Endothelial cell (in vitro differentiated cells): ENCODE measurements at places on chromosomes 5 and 9. TPM values are rescaled to one million over a fixed set of nuclear protein-coding genes. Genes with fewer than 3 reads are reported as not detected.

- DNase-seq = peak; percentile 34
- H3K27me3 ChIP-seq = peaks cover 8% of the 10 kb centered on the region
- peaks cover 7% of the 10 kb centered on the region for H3K4me1 ChIP-seq
- H3K27ac ChIP-seq = no peak overlapping the region
- peaks cover 5% of the 10 kb centered on the region for H3K36me3 ChIP-seq
Measured at GRCh38 chr5:115549154-115549553, 4.6 kb upstream of the FEM1C start.

- H3K27ac ChIP-seq = no peak overlapping the region
- DNase-seq = no peak
- H3K36me3 ChIP-seq = no peaks in the 10 kb centered on the region
- no peak overlapping the region for H3K4me3 ChIP-seq
Measured at GRCh38 chr9:91995000-91995655, 45.1 kb upstream of the ROR2 start.

The CDX1 gene
- 0.59 TPM for total RNA-seq

GRCh38 chr5:174827558-174827957, 103.2 kb downstream of the MSX2 start:
- H3K4me1 ChIP-seq = no peaks in the 10 kb centered on the region
- H3K27me3 ChIP-seq = peaks cover 6% of the 10 kb centered on the region
- no peak for DNase-seq
- no peaks in the 10 kb centered on the region for H3K36me3 ChIP-seq
- H3K27ac ChIP-seq = no peak overlapping the region

DNA sequence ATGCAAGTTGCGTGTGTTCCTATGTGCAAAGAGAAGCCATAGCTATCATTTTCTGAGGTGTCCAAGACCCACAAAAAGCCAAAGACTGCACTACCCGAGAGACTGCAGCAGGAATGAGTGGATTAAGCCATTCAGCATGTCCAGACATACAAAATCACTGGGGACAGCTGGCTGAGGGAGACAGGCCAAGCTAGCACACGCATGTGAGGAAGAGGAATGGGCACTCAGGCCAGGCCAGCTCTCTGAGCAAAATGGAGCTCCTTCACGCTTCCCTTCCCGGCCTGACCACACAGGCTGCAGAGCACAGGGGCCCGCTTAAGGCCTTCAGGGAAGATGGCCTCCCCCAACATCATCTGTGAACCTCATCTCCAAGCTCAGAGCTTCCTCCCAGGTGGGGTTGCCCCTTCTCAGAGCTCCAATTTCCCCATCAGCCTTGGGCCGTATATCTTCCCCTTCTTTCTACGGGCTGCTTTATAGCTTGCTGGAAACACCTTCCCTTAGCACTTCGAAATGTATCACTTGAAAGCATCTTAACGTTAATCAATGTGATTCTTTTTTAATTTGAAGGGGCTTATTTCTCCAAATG, 8.4 kb downstream of the DCANP1 start:
- DNase-seq = no peak
- peaks cover 4% of the 10 kb centered on the region for H3K27me3 ChIP-seq
- H3K36me3 ChIP-seq = no peaks in the 10 kb centered on the region
- H3K27ac ChIP-seq = no peak overlapping the region
- H3K4me1 ChIP-seq = peaks cover 11% of the 10 kb centered on the region
- H3K4me3 ChIP-seq = no peak overlapping the region

- no peak overlapping the region for H3K4me3 ChIP-seq
- peaks cover 9% of the 10 kb centered on the region for H3K27me3 ChIP-seq
- peaks cover 32% of the 10 kb centered on the region for H3K4me1 ChIP-seq
Measured at GRCh38 chr9:35797311-35798109, 6.1 kb downstream of the NPR2 start.

DNA sequence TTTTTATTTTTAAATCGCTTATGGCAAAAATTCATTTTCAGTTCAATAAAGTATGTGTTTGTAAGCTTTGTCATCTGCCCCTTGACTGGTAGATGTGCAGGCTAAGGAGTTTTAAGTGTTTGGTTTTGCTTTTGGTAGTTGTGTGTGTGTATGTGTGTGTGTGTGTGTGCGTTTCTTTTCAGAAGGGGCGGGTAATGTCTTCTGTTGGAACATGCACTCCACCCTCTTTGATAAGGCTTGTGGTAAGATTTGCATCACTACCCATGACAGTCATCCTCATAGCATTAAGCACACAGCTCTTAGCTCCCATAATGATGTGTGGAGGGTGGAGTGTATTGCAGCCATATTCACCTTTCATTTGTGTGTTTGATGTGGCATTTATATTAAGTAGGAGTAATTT, 92.1 kb upstream of the FSD1L start:
- H3K27me3 ChIP-seq = no peaks in the 10 kb centered on the region
- no peak for DNase-seq
- H3K4me1 ChIP-seq = peaks cover 16% of the 10 kb centered on the region
- no peaks in the 10 kb centered on the region for H3K36me3 ChIP-seq

The ENHO gene
- total RNA-seq = 4.1 TPM

GRCh38 chr5:172775326-172776234, 4.6 kb upstream of the DUSP1 start:
- DNase-seq = no peak
- H3K27ac ChIP-seq = no peak overlapping the region
- H3K4me3 ChIP-seq = no peak overlapping the region
- H3K27me3 ChIP-seq = peaks cover 13% of the 10 kb centered on the region

The FOXD4L3 gene
- total RNA-seq = not detected

The PCDHB16 gene
- total RNA-seq = 10.9 TPM

DNA sequence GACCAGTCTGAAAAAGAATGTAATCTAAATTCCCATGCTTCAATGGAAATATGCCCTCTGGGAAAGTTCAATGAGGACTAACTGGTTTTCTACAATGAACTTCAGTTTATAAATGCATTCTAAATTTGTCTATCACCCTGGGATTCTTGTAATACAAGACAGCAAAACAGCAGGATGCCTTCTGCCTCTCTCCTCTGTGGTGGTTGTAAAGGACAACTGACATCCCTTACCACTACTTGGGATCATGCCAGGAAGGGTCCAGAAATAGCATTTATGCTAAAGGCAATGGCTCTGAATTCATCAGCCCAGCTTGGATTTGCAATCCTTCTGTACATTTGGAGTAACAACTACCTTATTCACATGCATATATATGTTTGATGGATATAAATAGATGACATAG, 97.3 kb upstream of the ADAMTS16 start:
- DNase-seq = no peak
- no peak overlapping the region for H3K4me3 ChIP-seq
- H3K27me3 ChIP-seq = no peaks in the 10 kb centered on the region
- H3K4me1 ChIP-seq = no peaks in the 10 kb centered on the region
- no peak overlapping the region for H3K27ac ChIP-seq

DNA sequence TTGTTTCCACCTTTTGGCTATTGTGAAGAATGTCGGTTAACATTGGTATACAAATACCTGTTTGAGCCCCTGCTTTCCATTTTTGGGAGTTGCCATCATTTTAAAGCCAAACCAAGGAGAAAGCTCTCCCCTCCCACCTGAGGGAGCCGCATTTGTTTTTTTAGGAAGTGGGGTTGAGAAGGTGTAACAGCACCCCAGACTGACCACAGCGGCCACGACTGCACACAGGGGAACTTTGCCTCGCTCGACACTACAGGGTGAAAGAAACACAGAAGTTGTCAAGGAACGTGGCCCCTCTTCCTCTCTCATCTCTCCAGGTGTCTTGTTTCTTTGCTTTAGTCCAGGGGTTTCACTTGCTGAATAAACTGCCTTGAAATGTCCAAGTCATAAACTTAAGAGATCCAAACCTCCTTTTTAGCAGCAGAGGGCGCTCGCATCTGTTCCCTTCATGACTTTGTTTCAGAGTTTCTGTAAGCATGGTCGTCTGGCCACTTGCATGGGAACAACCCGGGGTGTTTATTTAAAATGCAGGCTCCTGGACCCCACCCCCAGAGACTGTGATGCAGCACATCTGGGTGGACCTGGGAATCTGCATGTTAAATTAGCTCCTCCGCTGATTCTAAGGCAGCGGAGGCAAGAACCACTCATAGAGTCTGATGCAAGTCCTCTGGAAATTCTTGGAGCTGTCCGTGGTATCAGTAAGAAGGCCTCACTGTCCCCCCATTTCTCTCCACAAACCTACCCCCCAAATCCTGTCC, 2.1 kb upstream of the TTLL11 start:
- H3K27me3 ChIP-seq = peaks cover 10% of the 10 kb centered on the region
- no peak overlapping the region for H3K4me3 ChIP-seq
- H3K27ac ChIP-seq = no peak overlapping the region
- peak; percentile 62 for DNase-seq
- H3K36me3 ChIP-seq = peaks cover 7% of the 10 kb centered on the region

DNA sequence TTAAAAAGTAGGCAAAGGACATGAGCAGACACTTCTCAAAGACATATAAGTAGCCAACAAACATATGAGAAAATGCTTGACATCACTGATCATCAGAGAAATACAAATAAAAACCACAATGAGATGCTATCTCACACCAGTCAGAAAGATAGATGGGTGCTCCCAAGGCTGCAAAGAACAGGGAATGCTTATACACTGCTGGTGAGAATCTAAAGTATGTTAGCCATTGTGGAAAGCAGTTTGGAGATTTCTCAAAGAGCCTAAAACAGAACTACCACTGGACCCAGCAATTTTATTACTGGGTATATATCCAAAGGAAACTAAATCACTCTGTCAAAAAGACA, 154.2 kb downstream of the NDUFS4 start:
- H3K27ac ChIP-seq = no peak overlapping the region
- H3K4me1 ChIP-seq = no peaks in the 10 kb centered on the region
- peaks cover 3% of the 10 kb centered on the region for H3K36me3 ChIP-seq
- no peak overlapping the region for H3K4me3 ChIP-seq
- H3K27me3 ChIP-seq = no peaks in the 10 kb centered on the region

DNA sequence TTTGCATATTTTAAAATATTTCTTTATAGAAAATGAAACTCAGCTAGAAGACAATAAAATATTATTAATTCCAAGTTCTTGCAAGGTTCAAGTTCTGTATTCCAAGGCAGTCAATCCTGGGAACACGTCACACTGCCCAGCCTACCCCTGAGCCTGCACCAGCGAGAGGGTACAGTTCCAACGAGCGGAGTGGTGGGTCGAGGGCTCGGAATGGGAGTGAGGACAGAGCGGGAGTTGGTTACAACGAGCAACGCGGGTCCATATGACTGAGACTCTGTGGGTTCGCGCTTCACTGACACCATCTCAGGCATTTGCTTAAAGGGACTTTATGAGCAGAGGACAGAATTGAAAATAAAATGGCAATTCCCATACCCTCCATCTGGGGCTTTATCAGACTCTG, 40.0 kb upstream of the SPTLC1 start:
- H3K4me1 ChIP-seq = peaks cover under 1% of the 10 kb centered on the region
- peaks cover under 1% of the 10 kb centered on the region for H3K27me3 ChIP-seq
- DNase-seq = no peak
- H3K4me3 ChIP-seq = no peak overlapping the region

- H3K36me3 ChIP-seq = no peaks in the 10 kb centered on the region
- H3K4me3 ChIP-seq = no peak overlapping the region
- DNase-seq = no peak
- no peaks in the 10 kb centered on the region for H3K27me3 ChIP-seq
- no peaks in the 10 kb centered on the region for H3K4me1 ChIP-seq
Measured at GRCh38 chr5:172194985-172195774, 1.2 kb downstream of the EFCAB9 start.

DNA sequence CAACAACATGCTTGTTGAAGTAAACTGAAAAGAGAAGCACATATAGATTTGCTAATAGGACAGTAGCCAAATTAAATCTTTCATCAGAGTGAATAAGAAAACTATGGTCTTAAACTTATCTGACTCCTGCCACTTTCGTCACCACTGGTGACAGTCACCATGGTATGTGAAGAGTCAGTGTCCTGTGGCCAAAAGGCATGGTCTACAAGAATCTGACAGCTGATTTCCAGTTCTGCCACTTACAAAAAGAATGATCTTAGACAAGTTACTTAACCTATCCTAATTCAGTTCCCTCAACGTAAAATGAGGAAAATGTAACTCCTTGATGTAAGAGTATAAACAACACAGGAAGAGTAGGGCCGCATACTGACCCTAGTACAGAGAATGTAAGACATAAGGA, 102.0 kb downstream of the LPAR1 start:
- no peak overlapping the region for H3K27ac ChIP-seq
- no peak overlapping the region for H3K4me3 ChIP-seq
- peaks cover 2% of the 10 kb centered on the region for H3K36me3 ChIP-seq
- no peaks in the 10 kb centered on the region for H3K4me1 ChIP-seq
- DNase-seq = no peak

GRCh38 chr5:171524466-171524865, 105.0 kb downstream of the FGF18 start:
- H3K4me3 ChIP-seq = no peak overlapping the region
- H3K36me3 ChIP-seq = peaks cover 1% of the 10 kb centered on the region
- H3K27me3 ChIP-seq = peaks cover 11% of the 10 kb centered on the region
- no peak overlapping the region for H3K27ac ChIP-seq

The PRUNE2 gene
- total RNA-seq = 6.7 TPM

The SLC31A2 gene
- total RNA-seq = 2.1 TPM

The BTF3 gene
- 866 TPM for total RNA-seq

The DDX4 gene
- total RNA-seq = not detected

DNA sequence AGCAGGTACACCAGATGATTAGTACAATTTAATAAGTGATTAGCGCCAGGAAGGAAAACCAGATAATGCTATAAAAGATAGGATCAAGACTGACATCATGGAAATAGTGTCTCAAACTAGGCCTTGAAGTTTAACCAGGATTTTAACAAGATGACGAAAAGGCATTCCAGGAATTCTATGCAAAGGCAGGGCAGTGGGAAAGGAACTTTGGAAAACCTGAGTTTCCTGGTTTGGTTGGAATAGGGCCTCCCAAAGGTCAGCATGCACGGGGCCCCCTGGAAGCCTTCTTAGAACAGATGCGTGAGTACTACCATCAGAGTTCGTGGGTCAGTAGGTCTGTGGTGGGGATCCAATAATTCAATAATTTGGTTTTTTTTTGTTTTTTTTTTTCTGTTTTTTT, 935.2 kb upstream of the DMAC1 start:
- no peak for DNase-seq
- no peaks in the 10 kb centered on the region for H3K36me3 ChIP-seq
- no peak overlapping the region for H3K4me3 ChIP-seq
- H3K27ac ChIP-seq = peak overlapping the region; percentile 78
- peaks cover 2% of the 10 kb centered on the region for H3K27me3 ChIP-seq

DNA sequence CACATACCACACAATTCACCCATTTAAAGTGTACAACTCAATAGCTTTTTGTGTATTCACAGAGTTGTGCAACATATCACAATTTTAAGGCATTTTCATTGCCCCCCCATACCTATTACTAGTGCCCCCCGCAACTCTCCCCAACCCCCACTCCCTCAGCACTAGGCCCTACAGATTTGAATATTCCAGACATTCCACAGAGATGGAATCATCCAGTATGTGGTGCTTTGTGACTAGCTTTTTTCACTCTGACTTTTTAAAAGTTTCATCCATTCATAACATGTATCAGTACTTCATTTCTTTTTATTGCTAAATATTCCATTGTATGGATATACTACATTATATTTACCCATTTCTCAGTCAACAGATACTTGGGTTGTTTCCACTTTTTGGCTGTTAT, 102.9 kb upstream of the LRRTM2 start:
- peaks cover 17% of the 10 kb centered on the region for H3K4me1 ChIP-seq
- DNase-seq = no peak
- no peak overlapping the region for H3K27ac ChIP-seq
- peaks cover 5% of the 10 kb centered on the region for H3K27me3 ChIP-seq
